T-helper 2 cell treated with Interferon-gamma antibody and Interleukin-4, amounts not matched to agents 5 μg/mL and 100 μg/mL, for 36 hours (primary cell): ENCODE measurements at places on chromosomes 2 and 18.

DNA sequence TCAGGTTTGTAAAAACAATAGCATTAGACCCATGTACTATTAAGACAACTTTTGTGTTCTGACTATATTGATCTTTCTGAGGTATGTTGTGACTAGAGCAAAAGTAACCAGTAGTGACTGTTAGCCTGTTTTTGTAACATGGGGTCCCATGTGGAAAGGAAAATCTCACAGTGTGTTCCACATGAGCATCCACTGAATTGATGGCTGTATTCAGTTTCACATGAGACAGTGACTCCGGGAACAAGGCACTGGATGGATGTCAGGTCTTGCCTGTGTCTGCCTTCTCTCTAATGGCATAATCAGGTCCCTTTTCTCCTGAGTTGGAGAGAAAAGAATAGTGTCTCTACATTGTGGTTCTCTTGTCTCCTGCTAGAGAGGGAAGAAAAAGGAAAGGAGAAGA lies 27.5 kb downstream of the TMEM178A start:
- no peak for DNase-seq

DNA sequence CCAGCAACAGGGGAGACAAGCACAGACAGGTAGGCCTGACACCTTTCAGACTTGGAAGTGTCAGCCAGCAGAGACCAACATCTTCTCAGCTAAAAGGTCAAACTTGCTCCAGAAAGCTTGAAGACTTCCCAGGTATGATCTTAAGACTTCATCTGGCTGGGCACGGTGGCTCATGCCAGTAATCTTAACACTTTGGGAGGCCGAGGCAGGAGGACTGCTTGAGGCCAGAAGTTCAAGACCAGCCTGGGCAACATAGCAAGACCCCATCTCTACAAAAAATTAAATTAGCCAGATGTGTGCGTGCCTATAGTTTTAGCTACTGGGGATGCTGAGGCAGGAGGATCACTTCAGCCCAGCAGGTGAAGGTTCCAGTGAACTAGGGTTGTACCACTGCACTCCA lies 39.0 kb upstream of the SPRED2 start:
- no peak for DNase-seq

GRCh38 chr2:139237023-139237422 lies 456.8 kb upstream of the NXPH2 start:
- DNase-seq, result no peak

- no peak for DNase-seq
Measured at GRCh38 chr2:203734276-203734983, 28.0 kb downstream of the CD28 start.

GRCh38 chr2:27966466-27966865 lies 75.9 kb downstream of the BABAM2 start:
- no peak for DNase-seq

- DNase-seq, result no peak
Measured at GRCh38 chr2:103119352-103119751, 357.5 kb downstream of the TMEM182 start.

DNA sequence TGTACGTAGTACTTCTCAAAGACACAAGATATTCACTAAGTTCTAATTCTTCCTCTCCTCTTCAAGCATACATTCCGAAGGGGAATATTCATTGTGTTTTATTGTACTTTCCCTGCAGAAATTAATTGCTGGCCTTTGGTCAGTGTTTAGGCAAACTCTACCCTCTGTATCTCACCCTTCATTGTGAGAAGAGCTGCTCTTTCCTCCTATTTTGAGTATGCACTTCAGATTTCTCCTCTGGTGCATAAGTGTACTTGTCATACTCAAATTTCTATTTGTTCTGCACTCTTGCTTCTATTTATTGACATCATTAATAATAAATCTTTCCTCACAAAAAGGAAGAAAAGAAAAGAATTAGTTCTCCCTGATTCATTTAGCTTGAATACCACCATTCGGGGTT lies 485.4 kb upstream of the SLC8A1 start:
- DNase-seq, result no peak
